ENCODE measurements at places on chromosomes 7 and 10. TPM values are rescaled to one million over a fixed set of nuclear protein-coding genes. Genes with fewer than 3 reads are reported as not detected.

- DNase-seq = no peak
Measured at GRCh38 chr10:133422223-133422806, 2.1 kb downstream of the SPRN start.

- no peak for DNase-seq
Measured at GRCh38 chr7:18356191-18356645, 139.3 kb upstream of the HDAC9 start.

GRCh38 chr7:35968140-35968940 is 167.5 kb downstream of the SEPTIN7 start:
- no peak for DNase-seq

DNA sequence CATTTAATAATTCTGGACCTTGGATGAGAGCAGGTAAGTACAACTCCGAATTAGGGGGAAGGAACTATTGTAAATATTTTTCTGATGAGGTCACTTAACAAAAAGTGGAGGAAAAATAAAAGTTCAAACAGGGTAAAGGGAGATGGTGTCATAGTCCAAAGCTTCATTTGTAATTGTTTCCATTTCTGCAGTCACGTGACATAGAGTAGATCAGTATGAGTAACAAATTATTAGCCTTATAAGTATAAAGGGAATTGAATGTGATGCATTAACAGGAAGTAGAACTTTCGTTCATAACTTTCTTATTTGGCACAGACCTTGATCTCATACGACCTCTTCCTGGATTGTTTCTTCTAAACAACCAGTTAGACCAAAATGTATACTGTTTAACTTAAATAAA is 347.2 kb upstream of the TPK1 start:
- DNase-seq = no peak

DNA sequence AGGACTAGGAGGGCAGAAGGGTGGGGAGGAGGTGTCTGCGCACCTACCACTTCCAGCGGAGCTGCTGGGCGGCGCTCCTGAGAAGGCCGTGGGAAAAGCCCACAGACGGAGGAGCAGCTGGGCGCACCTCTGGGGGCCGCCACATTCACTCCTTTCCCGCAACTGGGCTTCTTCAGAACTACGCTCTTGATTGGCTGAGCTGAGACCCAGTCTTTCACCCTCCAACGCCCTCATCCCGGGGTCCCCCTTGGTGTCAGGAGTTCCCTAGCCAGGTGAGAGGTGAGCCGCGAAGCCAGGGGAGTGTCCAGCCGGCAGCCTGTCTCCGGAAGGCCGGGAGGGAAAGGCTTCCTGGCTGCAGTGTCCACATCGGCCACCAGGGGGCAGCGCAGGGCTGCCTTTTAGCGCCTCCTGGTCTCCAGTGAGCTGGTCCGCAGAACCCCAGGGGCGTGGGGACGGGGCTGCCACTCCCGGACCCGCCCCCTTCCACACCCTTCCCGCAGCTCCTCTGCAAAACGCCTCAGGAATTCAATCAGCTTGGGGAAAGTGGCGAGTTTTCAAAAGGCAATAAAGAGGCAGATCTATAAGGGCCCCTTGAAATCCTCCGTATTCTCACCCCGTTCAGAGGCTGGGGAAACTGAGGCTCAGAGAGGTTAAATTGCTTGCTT is 98.8 kb downstream of the CHST15 start:
- DNase-seq = peak; percentile 92

DNA sequence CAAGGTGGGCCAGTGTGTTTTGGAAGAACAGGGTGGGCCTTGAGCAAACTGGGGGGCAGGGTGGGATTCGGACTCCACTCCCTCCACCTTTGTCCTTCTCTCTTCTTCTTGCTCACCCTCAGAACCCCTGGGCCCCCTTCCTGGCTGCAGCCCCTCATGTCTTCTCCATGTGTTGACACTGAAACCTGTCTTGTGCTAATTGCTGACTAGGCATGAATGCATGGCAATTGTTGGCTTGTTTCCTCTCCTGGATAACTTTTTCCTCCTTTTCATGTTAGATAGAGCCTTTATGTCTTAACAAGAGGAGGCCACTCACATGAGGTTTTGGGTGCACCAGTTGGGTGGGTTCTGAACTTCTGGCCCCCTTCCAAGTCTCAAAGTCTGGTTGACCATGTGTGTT is 181.6 kb upstream of the MKI67 start:
- DNase-seq = no peak

DNA sequence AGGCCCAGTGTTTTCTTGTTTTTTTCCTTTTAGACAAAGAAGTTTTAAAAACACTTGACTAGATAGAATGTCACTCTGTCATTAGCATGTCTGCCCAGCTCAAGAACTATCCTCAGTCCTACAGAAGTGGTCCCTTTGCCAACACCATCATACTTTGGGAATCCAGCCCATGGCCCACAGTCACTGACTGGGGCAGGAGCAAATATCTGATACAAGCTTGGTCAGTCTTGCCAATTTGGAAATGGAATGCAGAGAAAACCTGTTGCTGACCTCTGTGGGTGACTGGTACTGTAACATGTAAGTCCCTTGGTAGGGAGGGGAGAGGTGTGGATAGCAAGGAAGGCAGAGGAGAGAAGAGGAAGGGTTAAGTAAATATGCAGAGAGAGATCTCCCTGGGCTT is 47.8 kb downstream of the IPMK start:
- DNase-seq = no peak

- DNase-seq = no peak
Measured at GRCh38 chr10:13984647-13985155, 346.0 kb downstream of the FRMD4A start.

- DNase-seq = no peak
Measured at GRCh38 chr10:55404094-55404493, 603.1 kb upstream of the PCDH15 start.

- no peak for DNase-seq
Measured at GRCh38 chr10:14052931-14053330, 277.8 kb downstream of the FRMD4A start.

GRCh38 chr7:155975490-155975889 is 163.2 kb upstream of the SHH start:
- no peak for DNase-seq

DNA sequence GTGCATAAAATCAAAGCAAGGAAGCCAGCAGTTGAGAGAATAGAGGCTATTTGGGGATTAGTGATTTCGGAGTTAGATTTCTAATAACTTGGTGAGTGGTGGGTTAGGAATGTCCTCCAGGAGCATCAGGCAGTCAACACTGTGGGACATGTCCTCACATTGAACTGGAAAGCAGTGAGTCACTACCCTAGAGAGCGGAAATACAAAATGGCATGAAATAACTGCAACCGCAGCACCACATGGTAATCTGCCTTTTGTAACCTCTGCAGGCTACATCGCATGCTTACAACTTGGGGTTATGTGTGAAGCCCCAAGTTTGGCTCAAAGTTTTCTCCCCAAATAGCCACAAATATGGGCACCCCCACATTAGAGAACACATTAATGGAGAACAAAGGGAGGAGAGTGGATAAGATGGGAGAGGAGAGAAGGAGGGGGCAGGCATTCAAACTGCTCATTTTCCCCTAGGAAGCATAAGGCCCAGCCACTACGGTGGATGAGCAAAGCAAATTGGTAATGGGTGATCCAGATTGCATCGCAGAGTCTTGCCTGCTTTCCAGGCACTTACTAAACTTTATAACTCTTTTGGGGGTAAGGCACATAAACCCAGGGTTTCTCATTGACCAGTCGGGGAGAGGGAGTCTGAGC is 22.0 kb upstream of the SLF2 start:
- no peak for DNase-seq

GRCh38 chr10:109920016-109920415 is 3.3 kb downstream of the XPNPEP1 start:
- DNase-seq = no peak

GRCh38 chr10:95503001-95503400 is 58.2 kb downstream of the SORBS1 start:
- DNase-seq = no peak

DNA sequence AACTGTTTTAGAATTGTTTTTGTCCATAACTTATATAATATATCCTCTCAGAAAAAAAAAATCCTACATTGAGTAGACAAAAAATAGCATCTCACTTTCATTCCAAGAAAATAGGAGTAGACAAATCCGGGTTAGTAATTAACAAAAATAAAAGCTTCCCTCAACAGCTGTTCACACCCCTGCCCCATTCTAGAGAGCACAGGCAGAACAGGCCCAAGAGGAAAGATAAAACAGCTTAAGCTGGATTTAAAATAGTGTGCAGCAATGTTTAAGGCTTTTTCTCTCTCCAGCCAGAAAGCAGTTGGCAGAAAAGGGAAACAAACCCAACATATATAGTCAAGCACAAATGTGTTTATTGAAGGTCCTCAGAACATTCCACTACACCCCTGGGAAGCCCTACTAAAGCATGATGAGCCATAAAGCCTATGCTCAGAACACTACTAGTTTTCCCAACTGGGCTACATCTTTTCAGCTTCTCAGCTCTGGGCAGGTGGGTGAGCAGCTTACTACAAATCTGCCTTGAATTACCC is 189.9 kb downstream of the MTERF1 start:
- DNase-seq = no peak

GRCh38 chr10:2165771-2166460 is 428.6 kb upstream of the ADARB2 start:
- DNase-seq = no peak

Gene LBX1
- not detected for total RNA-seq

Gene GPR26
- total RNA-seq = not detected

Gene OR6B1
- not detected for total RNA-seq

Gene NOM1
- 7.8 TPM for total RNA-seq

Gene TWIST1
- 1.3 TPM for total RNA-seq
